Activated naive CD4-positive, alpha-beta T cell treated with anti-CD3 and anti-CD28 coated beads, Interleukin-2, amount 50 U/mL, for 72 hours (primary cell): ENCODE measurements at places on chromosomes 12 and 14. TPM values are rescaled to one million over a fixed set of nuclear protein-coding genes. Genes with fewer than 3 reads are reported as not detected.

GRCh38 chr14:28635387-28635786 lies 131.2 kb upstream of the FOXG1 start:
- DNase-seq: no peak

DNA sequence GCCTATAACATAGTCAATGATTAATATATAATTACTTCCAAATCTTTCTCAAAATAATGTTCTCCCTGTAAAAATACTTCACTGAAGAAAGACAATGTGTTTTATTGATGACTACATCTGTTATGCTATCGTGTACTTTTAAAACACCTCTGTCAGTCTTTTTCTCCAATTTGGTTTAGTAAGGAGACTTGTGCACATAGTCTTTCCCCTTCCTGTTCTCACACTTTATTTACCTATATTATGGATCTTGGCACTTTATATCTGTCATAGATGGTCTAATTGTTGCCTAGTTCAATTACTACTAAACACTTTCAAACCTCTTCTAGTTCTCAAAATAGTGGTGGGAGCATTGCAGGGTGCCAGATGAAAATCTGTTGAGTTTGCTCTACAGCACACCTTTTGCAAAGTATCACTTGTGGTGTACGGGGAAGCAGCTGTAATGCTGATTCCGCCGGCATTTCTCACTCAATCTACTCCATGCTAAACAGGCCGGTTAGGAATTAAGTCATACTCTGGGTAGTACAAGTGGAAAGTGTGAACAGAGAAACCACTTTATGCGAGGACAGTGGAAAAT lies 1.1 kb upstream of the INSM2 start:
- DNase-seq: no peak

RHEBL1 gene
- 19.7 TPM for total RNA-seq

DNA sequence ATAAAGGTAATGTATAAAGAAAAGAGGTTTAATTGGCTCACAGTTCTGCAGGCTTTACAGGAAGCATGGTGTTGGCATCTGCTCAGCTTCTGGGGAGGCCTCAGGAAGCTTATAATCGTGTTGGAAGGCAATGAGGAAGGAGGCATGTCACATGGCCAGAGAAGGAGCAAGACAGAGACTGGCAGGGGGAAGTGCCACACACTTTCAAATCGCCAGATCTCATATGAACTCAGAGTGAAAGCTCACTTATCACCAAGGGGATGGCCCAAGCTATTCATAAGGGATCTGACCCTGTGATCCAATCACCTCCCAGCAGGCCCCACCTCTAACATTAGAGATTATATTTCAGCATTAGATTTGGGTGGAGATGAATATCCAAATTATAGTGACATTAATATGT lies 26.3 kb downstream of the LDHB start:
- DNase-seq: no peak

- no peak for DNase-seq
These were observed 31.1 kb upstream of the TMX1 start for GRCh38 chr14:51208982-51209381.

RNASE3 gene
- total RNA-seq: not detected

DNA sequence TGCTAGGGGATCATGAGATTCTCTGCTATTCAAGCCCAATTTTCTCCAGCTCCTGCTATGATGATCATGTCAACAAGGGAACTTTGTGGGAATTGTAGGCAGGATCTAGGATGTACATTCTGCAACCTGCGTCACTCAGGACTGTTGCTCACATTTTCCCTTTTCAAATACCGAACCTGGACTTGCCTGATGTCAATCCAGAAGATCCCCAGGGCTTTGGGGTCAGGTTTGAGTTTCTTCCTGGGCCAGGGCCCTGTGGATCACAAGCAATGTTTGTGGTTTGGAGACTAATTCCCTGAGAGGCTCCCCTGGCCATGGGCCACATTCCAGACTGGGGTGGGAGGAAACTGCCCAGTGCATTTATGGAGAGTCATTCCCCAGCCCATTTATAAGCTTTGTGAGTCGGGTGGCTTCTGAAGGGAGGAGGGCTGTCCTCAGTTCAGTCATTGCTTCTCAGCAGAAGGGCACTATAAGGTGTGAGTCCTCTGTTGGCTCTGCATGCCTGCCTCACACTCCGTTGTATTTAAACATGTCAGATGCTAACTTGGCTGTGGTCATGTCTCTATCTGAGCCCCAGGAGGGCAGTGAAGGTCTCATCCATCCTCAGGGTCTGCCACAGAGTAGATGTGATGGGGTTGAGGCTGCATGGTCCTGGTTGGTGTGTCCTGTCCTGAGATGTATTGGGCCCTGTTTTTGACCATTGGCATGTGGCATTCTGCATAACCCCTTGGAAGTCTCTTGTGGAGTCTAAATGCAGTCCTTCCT lies 6.5 kb downstream of the KRT86 start:
- no peak for DNase-seq

DNA sequence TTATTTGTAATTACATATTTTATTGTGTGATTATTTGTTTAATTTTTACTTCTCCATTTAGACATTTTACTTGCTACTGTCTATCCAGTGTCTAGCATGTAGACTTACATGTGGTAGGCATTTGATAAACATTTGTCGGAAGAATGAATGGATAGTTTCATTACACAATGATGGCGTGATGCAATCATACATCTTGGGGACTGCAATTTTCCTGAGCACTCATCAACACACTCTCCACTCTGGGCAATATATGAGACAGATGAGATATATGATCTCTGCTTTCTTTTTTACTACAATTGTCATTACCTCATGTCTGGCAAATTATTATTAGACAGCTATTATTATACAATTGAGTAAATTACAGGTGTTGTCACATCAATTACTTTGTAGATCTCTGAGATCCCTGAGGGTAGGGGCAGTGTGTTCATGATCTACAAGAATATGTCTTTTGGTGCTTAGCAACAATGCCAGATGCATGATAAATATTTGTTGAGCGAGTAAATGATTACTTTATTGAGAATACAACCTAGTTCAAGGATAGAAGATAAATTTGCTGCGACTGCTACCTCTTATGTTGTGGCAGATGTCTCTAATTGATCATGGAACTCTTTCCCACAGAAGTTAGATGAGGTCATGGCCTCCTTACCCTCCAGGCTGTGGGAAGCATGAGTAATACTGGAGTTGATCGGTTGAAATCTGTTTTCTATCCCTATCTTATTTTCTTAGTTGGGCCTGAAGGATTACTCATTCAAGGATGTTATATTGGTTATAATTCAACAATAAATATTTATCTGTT lies 416.0 kb downstream of the LRIG3 start:
- DNase-seq: no peak

- DNase-seq: no peak
These were observed 235.1 kb downstream of the NRXN3 start for GRCh38 chr14:78405079-78405856.

CLEC9A gene
- total RNA-seq: not detected

GRCh38 chr14:85501751-85502150 lies 28.2 kb upstream of the FLRT2 start:
- no peak for DNase-seq

- no peak for DNase-seq
These were observed 17.3 kb upstream of the TC2N start for GRCh38 chr14:91884664-91885063.

DNA sequence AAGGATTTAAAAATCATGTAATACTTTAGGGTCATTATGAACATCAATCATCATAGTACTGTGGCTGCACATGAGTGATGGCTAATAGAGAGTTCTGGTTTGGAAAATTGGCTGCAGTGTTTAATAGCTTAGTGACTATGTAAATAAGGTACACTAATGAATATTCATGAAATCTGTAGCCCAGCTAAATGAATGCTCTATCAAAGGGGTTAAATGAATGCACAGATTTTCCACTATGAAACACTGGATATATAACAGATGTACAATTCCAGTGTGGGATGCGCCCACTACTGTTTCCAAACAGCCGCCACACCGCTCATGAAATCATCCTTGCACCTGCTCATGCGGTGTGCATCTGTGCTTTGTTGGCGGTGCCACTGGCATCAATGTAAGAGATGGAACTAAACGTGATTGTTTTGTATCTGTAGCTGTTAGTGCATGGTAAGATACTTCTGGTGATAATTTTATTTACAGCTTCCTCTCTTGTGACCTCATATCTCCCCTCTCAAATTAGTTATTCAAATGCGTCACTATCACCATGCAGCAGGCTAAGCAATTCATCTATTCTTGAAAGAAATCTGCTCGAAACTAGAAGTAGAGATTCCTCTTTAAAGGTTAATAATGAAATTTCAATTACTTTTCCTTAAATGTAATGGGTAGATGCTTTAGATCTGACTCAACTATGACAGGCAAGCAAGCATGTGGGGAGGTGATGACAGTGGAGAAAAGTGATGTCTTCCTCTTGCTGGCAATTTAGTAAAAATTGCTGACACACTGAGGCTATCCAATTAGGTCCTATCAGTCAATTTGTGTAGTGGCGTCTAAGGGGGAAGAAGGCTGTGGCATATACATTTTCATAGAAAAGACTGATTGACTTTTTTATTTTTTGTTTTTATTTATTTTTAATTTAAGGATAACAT lies 433.6 kb downstream of the AEBP2 start:
- no peak for DNase-seq

COPZ1 gene
- 99.1 TPM for total RNA-seq

OTOGL gene
- not detected for total RNA-seq

- DNase-seq: no peak
These were observed 75.8 kb downstream of the MOK start for GRCh38 chr14:102229071-102229738.

ARHGEF40 gene
- total RNA-seq: not detected

PLEK2 gene
- 3.3 TPM for total RNA-seq

GRCh38 chr14:39034481-39035296 lies 68.3 kb downstream of the SEC23A start:
- no peak for DNase-seq

GRCh38 chr14:70064136-70064865 lies 124.5 kb downstream of the SLC8A3 start:
- DNase-seq: no peak

GRCh38 chr12:14408208-14408607 lies 42.7 kb downstream of the ATF7IP start:
- no peak for DNase-seq

- DNase-seq: no peak
These were observed 11.7 kb upstream of the OTOGL start for GRCh38 chr12:80087486-80088213.

DNA sequence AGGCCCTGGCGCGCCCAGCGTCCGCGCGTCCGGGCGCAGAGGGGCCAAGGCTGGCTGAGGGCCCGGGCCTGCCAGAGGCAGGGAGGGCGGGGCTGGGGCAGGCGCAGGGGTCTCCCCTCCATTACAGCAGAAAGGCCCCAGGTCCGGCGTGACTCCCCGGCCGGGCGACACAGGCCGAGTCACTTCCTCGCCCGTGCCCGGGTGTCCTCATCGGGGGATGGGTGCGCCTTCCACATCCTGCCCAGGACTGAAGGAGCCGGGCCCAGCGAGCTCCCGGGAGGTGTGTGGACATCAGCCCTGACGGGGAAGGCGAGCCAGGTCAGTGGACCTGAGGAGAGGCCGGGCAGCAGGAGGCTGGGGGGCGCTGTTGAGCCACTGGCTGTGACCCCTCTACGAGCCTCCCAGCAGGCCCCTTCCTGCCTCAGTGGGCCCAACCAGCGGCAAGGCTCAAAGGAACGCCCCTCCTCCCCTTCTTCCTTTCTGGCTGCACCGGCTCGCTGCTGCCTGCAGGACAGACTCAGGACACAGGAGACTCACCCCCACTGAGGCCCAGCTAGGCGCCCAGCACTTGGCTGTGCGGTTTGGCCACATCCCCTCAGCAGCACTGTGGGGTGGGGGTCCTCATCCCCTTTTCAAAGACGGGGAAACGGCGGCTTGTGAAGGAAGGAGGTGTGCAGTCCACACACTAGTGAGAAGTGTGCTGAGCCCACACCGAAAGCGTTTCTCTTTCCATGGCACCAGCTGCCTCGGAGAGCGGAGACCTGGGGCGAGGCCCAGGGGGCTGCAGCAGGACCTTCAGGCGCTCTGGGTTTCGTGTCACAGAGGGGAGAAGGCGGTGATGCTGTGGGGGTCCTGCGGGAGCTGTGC lies 606 bp downstream of the TNFAIP2 start:
- no peak for DNase-seq

DNA sequence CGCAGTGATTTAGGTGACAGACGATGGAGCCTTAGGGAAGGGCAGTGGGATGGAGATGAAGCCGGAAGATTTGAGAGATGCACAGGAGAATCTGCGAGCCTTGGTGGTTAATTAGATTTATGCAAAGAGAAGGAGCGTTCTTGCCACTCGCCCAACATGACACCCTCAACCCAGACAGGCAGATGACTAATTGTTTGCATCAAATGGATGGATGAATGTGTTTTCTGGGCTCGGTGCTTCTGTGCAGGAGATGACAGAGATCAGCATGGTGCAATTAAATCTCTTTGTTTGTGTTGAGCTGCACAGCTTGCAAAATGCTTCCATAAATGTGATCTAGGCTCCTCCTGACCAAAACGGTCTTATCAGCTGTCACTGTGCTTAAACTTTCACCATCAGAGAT lies 202.3 kb upstream of the PRMT8 start:
- no peak for DNase-seq

KRT74 gene
- not detected for total RNA-seq

WDHD1 gene
- total RNA-seq: 60.7 TPM

GRCh38 chr12:67111182-67111581 lies 158.0 kb upstream of the CAND1 start:
- no peak for DNase-seq

MAPKAPK5 gene
- total RNA-seq: 61.3 TPM

CABP1 gene
- total RNA-seq: not detected

ENTPD5 gene
- total RNA-seq: 3.1 TPM
